Keratinocyte (primary cell): ENCODE measurements at places on chromosomes 3 and 15. TPM values are rescaled to one million over a fixed set of nuclear protein-coding genes. Genes with fewer than 3 reads are reported as not detected.

Gene P3H2
- polyA plus RNA-seq, result 80.7 to 115 TPM (median 91.4 TPM) in 3 replicates

Gene FBXW12
- not detected in 3 replicates for polyA plus RNA-seq

Gene GPR62
- polyA plus RNA-seq, result not detected in 3 replicates

Gene EPHA3
- 0.02 to 0.52 TPM (median 0.13 TPM) in 3 replicates for polyA plus RNA-seq

Gene LRTM1
- not detected in 3 replicates for polyA plus RNA-seq

Gene SPTBN5
- 0.61 to 1.1 TPM (median 0.66 TPM) in 3 replicates for polyA plus RNA-seq

Gene KNG1
- 0.12 TPM in 1 of 3 replicates, not detected in the others for polyA plus RNA-seq

Gene GOLGA6L9
- 1.2 to 3.1 TPM (median 2.5 TPM) in 3 replicates for polyA plus RNA-seq

Gene TMEM212
- polyA plus RNA-seq, result 0.12 TPM in 1 of 3 replicates, not detected in the others

Gene GANC
- 21.5 to 46.2 TPM (median 46.2 TPM) in 3 replicates for polyA plus RNA-seq

Gene CCR3
- polyA plus RNA-seq, result 0.16 to 0.84 TPM (median 0.17 TPM) in 3 replicates

Gene PRRT3
- 0.22 to 0.49 TPM (median 0.41 TPM) in 3 replicates for polyA plus RNA-seq

Gene CCR4
- polyA plus RNA-seq, result 0.01 TPM in 1 of 3 replicates, not detected in the others

Gene EBLN2
- 1.0 to 4.0 TPM (median 2.9 TPM) in 3 replicates for polyA plus RNA-seq

Gene MESP2
- 0.16 to 0.39 TPM (median 0.22 TPM) in 3 replicates for polyA plus RNA-seq

Gene OXSM
- 17.8 to 31.6 TPM (median 28.0 TPM) in 3 replicates for polyA plus RNA-seq

Gene SEMA6D
- polyA plus RNA-seq, result 0.41 to 0.82 TPM (median 0.67 TPM) in 3 replicates

Gene ZPLD1
- polyA plus RNA-seq, result 1.6 to 3.4 TPM (median 2.1 TPM) in 3 replicates

Gene MED12L
- polyA plus RNA-seq, result 0.04 to 0.36 TPM (median 0.04 TPM) in 3 replicates

Gene CCRL2
- 0.09 to 0.17 TPM in 2 of 3 replicates, not detected in the other for polyA plus RNA-seq

Gene LNP1
- polyA plus RNA-seq, result 0.19 to 0.95 TPM (median 0.64 TPM) in 3 replicates

Gene OR5K2
- not detected in 3 replicates for polyA plus RNA-seq

Gene WDR73
- polyA plus RNA-seq, result 23.5 to 24.2 TPM (median 23.6 TPM) in 3 replicates
